ENCODE measurements at places on chromosomes 3 and 15.
A peak's percentile ranks its signal among the peaks of the same experiment; 100 is the strongest.

- no peak overlapping the region for H3K4me3 ChIP-seq
- DNase-seq: no peak
- H3K4me1 ChIP-seq: peaks cover 3% of the 10 kb centered on the region
- no peak overlapping the region for H3K27ac ChIP-seq
- H3K27me3 ChIP-seq: no peaks in the 10 kb centered on the region
- H3K36me3 ChIP-seq: no peaks in the 10 kb centered on the region
Observed at GRCh38 chr15:60582370-60583036, 103.6 kb upstream of the ICE2 start.

- H3K4me3 ChIP-seq: no peak overlapping the region
- no peak for DNase-seq
- H3K4me1 ChIP-seq: no peaks in the 10 kb centered on the region
Observed at GRCh38 chr3:65412588-65412987, 626.1 kb downstream of the MAGI1 start.

- H3K27me3 ChIP-seq: no peaks in the 10 kb centered on the region
- no peaks in the 10 kb centered on the region for H3K4me1 ChIP-seq
- no peaks in the 10 kb centered on the region for H3K36me3 ChIP-seq
- DNase-seq: no peak
- no peak overlapping the region for H3K27ac ChIP-seq
Observed at GRCh38 chr3:169400874-169401273, 262.6 kb downstream of the MECOM start.

GRCh38 chr3:174202561-174202960 is 656.6 kb upstream of the NAALADL2 start:
- no peak overlapping the region for H3K27ac ChIP-seq
- H3K27me3 ChIP-seq: no peaks in the 10 kb centered on the region
- H3K4me3 ChIP-seq: no peak overlapping the region

GRCh38 chr15:99978426-99978825 is 245.2 kb upstream of the LYSMD4 start:
- H3K4me3 ChIP-seq: no peak overlapping the region
- peaks cover 17% of the 10 kb centered on the region for H3K4me1 ChIP-seq
- H3K36me3 ChIP-seq: no peaks in the 10 kb centered on the region
- no peaks in the 10 kb centered on the region for H3K27me3 ChIP-seq
- no peak for DNase-seq

DNA sequence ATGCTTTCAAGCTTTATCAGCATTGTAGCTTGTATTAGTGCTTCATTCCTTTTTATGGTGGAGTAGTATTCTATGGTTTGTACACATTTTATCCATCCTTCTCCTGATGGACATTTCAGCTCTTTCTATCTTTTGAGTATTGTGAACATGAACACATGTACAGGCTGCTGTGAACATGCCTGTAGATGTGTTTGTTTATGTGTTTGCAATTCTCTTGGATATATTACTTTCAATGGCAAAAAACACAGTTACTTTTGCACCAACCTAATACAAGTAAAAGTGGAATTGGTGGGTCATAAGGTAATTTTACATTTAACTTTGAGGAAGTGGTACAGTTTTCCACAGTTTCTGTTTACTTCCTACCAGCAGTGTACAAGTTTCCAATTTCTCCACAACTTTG is 180.4 kb downstream of the FNDC3B start:
- peaks cover 3% of the 10 kb centered on the region for H3K36me3 ChIP-seq
- peaks cover 45% of the 10 kb centered on the region for H3K4me1 ChIP-seq
- H3K27me3 ChIP-seq: no peaks in the 10 kb centered on the region
- no peak overlapping the region for H3K27ac ChIP-seq
- H3K4me3 ChIP-seq: no peak overlapping the region

- no peak for DNase-seq
- H3K36me3 ChIP-seq: no peaks in the 10 kb centered on the region
- no peaks in the 10 kb centered on the region for H3K4me1 ChIP-seq
- no peak overlapping the region for H3K27ac ChIP-seq
Observed at GRCh38 chr15:37764733-37765191, 169.7 kb upstream of the TMCO5A start.

DNA sequence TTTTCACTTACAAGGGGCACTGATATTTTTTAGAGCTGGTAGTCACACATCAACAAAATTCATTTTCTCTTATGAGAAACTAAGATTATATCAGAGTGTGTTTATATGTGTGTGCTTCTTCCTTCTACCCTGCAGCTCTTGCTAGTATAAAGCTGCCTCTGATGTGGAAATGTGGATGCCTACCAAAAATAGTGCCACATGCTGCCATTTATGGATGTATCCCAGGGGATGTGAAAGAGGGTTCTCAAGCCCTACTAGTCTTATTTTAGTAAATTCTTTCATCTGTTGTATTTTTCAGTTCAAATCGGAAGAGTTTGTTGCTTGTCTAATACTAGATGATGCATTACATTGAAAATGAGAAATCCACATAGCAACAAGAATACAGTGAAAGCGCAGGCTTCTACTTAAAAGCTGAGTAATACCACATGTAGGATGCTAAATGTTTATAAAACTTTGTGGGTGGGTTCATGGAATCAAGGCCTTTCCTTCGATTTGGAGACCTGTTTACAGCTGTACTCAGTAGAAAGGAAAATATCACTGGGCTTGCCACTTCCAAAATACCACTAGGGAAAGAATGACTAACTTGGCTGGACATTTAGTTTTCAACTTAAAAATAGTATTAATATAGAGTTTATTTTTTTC is 399.2 kb downstream of the EPHA3 start:
- no peak overlapping the region for H3K27ac ChIP-seq
- H3K4me3 ChIP-seq: no peak overlapping the region
- no peak for DNase-seq
- no peaks in the 10 kb centered on the region for H3K27me3 ChIP-seq
- H3K4me1 ChIP-seq: no peaks in the 10 kb centered on the region

DNA sequence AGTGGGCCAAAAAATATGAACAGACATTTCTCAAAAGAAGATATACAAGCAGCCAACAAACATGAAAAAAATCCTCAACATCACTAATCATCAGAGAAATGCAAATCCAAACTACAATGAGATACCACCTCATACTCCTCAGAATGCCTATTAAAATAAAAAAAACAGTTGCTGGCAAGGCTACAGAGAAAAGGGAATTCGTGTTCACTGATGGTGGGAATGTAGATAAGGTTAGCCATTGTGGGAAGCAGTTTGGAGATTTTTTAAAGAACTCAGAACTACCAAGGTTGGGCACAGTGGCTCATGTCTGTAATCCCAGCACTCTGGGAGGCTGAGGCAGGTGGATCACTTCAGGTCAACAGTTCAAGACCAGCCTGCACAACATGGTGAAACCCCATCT is 27.8 kb upstream of the C15orf40 start:
- peaks cover 89% of the 10 kb centered on the region for H3K36me3 ChIP-seq
- no peak for DNase-seq
- H3K4me1 ChIP-seq: no peaks in the 10 kb centered on the region
- no peak overlapping the region for H3K27ac ChIP-seq

DNA sequence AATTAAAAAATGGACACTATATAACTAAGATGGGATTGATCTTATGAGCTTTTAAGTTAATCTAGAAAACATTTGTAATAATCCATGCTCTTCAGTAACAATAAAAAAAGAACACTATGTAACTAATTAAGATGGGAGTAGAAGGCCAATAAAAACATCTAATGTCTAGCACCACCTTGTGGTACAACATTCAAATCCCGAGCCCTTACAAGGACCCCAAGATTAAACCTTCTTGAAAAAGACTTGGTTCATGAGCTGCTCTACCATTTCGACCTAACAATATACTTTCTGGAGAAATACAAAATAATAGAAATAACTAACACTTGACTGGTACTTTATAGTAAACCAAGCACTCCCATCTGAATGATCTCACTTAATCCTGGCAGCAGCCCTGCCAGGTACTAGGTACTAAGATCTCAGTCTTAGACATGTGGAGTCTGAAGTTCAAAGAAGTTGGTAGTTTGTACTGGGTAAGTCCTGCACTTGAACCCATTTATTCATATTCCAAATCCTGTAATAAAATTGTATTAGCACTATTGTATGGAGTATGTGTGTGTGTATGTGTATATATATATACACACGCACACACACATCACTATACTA is 21.8 kb downstream of the METTL6 start:
- no peak overlapping the region for H3K4me3 ChIP-seq
- H3K36me3 ChIP-seq: peaks cover 4% of the 10 kb centered on the region
- H3K27ac ChIP-seq: no peak overlapping the region
- H3K27me3 ChIP-seq: no peaks in the 10 kb centered on the region
- no peaks in the 10 kb centered on the region for H3K4me1 ChIP-seq

DNA sequence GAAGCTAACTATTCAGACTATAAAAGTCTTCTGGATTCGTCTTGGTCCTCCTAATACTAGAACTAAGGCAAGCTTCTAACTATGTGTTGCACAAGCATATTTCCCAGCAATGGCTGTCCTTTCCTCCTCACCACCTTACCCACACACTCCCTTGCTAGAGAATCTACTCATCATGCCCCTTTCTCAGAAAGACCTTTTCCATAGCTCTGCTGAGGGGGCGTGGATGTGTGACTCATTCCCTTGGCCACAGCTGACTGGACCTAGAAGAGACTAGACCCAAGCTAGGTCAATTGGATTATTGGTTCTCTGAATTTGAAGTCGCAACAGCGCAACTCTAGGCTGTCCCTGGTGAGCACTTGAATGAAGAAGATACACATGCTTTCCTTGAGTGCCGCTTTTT is 47.1 kb downstream of the ERC2 start:
- H3K4me1 ChIP-seq: no peaks in the 10 kb centered on the region
- no peak overlapping the region for H3K4me3 ChIP-seq
- H3K36me3 ChIP-seq: no peaks in the 10 kb centered on the region
- no peak for DNase-seq
- no peak overlapping the region for H3K27ac ChIP-seq

DNA sequence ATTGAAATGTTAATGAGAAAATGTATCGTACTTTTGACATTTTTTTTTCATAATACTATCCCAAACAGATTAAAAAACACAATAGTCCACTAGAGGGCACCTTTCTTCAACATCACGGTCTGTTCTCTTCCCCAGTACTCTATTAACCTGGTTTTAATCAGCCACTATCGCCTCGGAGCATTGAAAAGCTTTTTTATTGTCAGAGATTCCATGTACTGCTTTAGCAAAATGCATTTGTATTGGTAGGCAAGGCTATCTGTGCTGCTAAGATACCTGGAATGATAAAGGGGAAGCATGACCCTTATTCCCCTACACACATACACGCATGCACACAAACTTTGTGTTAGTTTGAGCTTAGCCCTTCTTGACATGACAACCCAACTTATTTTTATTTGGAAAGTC is 160.1 kb upstream of the IL12A start:
- no peak overlapping the region for H3K4me3 ChIP-seq
- H3K36me3 ChIP-seq: no peaks in the 10 kb centered on the region
- H3K4me1 ChIP-seq: peaks cover 43% of the 10 kb centered on the region
- peak overlapping the region; percentile 70 for H3K27ac ChIP-seq
- no peak for DNase-seq

DNA sequence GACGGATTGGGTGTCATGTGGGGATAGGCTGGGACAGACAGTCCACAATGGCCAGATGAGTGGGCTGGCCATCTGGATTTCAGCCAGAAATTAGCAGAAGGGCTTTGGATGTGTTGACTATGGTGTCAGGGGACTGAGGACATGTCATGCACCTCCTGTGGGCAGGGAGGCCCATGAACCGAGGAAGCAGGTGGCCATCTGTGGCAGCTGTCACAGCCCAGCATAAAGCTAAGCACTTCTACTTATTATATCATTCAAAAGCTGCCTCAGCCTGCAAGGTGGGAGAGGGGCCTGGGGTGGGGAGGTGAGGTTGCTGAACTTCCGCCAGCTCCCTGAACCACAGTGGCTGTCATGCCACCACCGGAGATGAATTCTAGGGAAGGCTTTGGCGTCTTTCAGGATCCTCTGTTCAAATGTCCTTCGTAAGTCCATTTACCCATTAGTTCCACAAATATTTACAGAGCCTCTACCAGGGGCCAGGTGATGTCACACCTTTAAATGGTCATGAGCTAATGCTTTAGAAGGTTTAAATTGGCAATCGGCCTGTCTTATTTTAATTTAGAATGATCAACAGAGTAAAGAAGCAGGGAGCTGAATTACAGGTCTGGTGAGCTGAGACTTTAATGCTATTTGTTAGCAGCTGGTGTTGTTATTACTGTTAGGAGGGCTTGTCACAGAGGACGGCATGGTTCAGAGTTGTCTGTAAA is 23.6 kb upstream of the CAV3 start:
- H3K27me3 ChIP-seq: no peaks in the 10 kb centered on the region
- H3K4me3 ChIP-seq: no peak overlapping the region
- H3K36me3 ChIP-seq: no peaks in the 10 kb centered on the region
- H3K27ac ChIP-seq: no peak overlapping the region
- peaks cover 6% of the 10 kb centered on the region for H3K4me1 ChIP-seq
- no peak for DNase-seq

DNA sequence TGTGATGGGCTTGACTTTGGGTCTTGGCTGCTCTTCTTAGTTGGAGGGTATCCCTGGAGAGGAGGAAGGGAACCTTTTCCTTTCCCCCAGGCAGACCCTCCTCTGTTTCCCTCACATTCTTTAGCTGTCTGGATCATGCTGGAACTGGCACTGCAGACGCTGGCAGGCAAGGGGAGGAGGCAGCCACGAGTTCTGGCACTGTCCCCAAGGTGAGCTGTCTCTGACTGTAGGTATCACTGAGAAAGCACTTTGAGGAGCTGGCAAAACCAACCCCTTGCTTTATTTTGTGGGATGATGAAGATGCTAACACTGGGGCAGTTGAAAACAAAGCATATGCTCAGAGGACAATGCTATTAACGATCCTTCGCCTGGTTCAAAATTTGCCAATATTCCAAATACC is 175.0 kb downstream of the SOX2 start:
- H3K27ac ChIP-seq: no peak overlapping the region
- H3K36me3 ChIP-seq: no peaks in the 10 kb centered on the region
- peaks cover 7% of the 10 kb centered on the region for H3K4me1 ChIP-seq

GRCh38 chr3:158103887-158104327 is 2.3 kb downstream of the SHOX2 start:
- peaks cover 99% of the 10 kb centered on the region for H3K27me3 ChIP-seq
- no peaks in the 10 kb centered on the region for H3K36me3 ChIP-seq
- H3K4me3 ChIP-seq: no peak overlapping the region
- H3K27ac ChIP-seq: no peak overlapping the region
- DNase-seq: no peak

DNA sequence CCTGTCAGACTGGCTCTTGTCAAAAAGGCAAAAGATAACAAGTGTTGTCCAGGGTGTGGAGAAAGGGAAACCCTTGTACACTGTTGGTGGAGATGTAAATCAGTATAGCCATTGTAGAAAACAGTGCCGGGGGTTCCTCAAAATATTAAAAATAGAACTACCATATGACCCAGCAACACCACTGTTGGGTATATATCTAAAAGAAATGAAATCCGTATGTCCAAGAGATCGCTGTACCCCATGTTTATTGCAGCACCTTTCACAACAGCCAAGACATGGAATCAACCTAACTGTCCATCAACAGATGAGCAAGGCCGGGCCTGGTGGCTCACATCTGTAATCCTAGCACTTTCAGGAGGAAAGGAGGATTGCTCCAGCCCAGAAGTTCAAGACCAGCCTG is 6.2 kb downstream of the CYFIP1 start:
- H3K27me3 ChIP-seq: no peaks in the 10 kb centered on the region
- H3K36me3 ChIP-seq: peaks cover 22% of the 10 kb centered on the region
- DNase-seq: no peak
- H3K4me1 ChIP-seq: no peaks in the 10 kb centered on the region
